Activated CD4-positive, alpha-beta T cell treated with anti-CD3 and anti-CD28 coated beads, Interleukin-2, amount 50 U/mL, for 48 hours (primary cell): ENCODE measurements at places on chromosomes 3 and 15.

GRCh38 chr15:91975241-91975978, 121.9 kb downstream of the SLCO3A1 start:
- DNase-seq: no peak

- no peak for DNase-seq
These were observed 62.1 kb downstream of the PLXNA1 start for GRCh38 chr3:127044996-127045395.

GRCh38 chr15:89375093-89376005, 40.7 kb upstream of the POLG start:
- DNase-seq: no peak

- DNase-seq: peak; percentile 35
These were observed 389 bp downstream of the ARPC4 start for GRCh38 chr3:9793161-9793781.

- DNase-seq: no peak
These were observed 315.9 kb upstream of the GPR149 start for GRCh38 chr3:154745929-154746328.

- no peak for DNase-seq
These were observed 211.3 kb downstream of the KLF13 start for GRCh38 chr15:31537770-31538592.

DNA sequence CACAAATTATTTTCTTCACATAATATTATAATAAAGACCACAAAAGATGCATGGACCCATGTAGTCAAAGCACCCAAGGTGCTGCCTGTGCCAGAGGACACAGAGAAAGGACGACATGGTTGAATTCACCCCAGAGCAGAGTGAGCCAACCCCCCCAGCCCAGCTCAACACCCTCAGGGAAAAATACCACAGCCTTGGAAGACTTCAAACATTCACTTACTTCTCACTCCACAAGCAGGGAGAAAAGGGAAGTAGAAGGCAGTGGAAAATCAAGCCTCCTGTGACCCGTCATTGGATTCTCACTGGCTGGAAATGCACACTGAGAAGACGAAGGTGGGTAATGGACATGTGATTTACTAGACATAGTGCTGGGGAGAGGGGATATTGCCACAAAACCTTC, 70.8 kb downstream of the TAFA4 start:
- no peak for DNase-seq

DNA sequence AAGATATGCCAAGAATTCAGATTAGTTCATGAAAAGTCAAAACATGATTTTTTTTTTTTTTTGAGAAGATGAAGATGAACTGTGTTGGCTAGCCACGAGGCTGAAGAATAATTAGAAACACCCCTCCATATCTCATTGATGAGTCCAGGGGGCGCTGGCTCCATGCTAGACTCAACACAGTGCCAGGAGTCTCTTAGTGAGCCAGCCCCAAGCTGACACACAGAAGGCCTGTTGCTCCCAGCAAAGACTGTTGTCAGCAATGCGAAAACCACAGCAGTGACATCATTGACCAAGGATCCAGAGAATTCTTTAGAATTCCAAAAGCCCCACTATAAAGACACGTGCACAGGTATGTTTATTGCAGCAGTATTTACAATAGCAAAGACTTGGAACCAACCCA, 185.2 kb downstream of the ANXA2 start:
- DNase-seq: no peak

- DNase-seq: no peak
These were observed 119.1 kb downstream of the TCF12 start for GRCh38 chr15:57037548-57037947.

DNA sequence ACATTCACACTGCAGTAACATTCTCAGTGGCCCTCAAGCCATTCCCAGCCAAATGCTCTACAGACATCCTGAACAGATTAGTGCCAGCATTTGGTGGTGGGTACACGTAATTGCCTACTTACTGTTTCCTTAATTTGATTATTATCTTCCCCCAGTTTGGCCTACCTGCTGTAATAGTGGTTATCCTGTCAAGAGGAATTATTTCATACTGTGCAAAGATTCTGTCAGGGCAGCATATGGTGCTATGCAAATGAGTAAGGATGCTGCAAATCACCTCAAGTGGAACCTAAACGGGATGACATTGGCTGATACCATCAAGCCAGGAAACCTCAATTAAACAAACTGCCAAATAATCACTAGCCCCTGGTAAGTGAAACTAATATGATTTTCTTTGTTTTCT, 88.7 kb downstream of the SEMA6D start:
- no peak for DNase-seq

GRCh38 chr15:88649286-88649733, 10.5 kb downstream of the ISG20 start:
- peak; percentile 76 for DNase-seq

DNA sequence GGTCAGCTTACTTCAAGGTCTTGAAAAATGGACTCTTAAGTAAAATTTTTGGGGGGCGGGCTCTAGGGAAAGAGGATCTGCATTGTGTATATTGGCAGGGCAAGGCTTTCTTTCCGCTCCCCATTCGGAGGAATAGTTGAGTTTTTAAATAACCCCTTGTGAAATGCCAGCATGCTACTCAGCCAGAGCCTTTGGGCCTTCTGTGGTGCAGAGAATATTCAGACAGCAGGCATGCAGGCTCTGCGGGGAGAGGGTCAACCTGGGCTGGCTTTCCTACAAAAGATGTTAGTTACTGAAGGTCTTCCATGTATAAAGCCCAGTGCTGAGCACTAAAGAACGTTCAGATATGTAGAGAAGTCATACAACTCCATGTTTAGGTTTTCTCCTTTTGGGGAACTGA, 40.6 kb downstream of the ADAMTSL3 start:
- DNase-seq: no peak

- no peak for DNase-seq
These were observed 790.4 kb downstream of the GRM7 start for GRCh38 chr3:7651274-7651673.

DNA sequence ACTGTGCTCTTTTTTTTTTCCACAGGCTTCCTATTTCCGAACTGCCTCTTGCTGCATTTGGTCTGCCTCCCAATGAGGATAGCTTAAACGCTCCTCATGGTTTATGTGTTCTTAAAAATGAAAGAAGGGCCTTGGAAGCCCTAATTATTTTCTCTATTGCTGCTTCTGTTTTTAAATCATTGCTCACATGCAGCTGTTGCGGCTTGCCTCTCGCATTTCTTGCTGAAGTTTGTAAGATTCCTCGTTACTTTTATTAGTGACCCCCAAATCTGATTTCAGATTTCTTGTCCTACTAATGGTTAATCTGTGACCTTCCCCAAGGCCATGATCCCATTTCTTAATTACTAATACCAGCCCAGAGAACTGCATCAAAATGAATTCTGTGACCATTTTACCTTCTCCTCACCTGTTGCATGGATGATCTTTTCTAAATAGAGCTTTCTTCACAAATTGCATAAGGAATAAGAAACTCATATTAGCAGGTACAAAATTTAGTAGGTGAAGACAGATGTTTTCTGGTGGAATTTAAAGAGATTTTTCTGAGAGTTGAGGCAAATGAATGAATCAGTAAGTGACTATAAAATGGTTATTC, 1.8 kb downstream of the UBE2E1 start:
- DNase-seq: no peak

DNA sequence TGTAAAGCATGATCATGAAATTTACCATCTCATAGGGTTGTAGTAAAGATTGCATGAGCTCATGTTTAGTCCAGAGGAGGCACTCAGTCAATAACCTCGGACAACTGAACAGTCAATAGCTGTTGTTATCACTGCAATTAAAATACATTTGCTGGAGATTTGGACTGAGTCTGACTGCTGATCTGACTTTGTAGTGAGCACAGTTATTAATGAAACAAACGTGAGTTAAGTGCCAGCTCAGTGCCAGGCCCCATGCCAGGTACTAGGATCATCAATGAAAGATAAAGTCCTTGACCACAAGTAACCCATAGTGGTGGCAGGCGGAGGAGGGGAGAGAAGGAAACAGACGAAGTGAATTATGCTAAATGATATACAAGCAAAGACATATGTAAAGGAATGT, 43.7 kb upstream of the PRICKLE2 start:
- no peak for DNase-seq

GRCh38 chr15:32067115-32067514, 36.8 kb downstream of the CHRNA7 start:
- no peak for DNase-seq

DNA sequence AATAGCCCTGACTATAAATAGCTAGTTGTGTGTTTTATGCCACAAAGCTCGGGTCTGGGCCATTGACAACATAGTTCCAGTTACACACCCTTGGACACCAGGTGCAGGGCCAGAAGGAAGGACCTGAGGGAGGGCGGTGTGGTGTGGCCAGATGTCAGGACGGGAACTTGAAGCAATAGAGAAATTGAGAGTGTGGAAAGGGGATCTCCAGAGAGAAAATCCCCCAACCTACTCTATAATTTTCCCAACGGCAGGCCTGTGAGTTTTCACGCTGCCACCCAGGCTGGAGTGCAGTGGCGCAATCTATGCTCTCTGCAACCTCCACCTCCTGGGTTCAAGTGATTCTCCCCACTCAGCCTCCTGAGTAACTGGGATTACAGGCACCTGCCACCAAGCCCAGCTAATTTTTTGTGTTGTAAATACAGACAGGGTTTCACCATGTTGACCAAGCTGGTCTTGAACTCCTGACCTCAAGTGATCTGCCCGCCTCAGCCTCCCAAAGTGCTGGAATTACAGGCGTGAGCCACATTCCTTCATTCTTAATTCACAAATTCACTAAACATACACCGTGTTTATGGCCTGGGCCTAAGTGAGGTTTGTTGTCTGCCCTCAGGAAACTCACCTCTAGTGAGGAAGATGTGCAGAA, 70.8 kb upstream of the KLF13 start:
- no peak for DNase-seq

- no peak for DNase-seq
These were observed 287.1 kb upstream of the SUCLG2 start for GRCh38 chr3:67941433-67942030.
